ENCODE measurements at places on chromosomes 7 and 10.

- DNase-seq, result no peak
Observed at GRCh38 chr7:26493737-26494428, 202.2 kb downstream of the SNX10 start.

- peak; percentile 51 for DNase-seq
Observed at GRCh38 chr7:40232242-40232893, 97.6 kb downstream of the SUGCT start.

DNA sequence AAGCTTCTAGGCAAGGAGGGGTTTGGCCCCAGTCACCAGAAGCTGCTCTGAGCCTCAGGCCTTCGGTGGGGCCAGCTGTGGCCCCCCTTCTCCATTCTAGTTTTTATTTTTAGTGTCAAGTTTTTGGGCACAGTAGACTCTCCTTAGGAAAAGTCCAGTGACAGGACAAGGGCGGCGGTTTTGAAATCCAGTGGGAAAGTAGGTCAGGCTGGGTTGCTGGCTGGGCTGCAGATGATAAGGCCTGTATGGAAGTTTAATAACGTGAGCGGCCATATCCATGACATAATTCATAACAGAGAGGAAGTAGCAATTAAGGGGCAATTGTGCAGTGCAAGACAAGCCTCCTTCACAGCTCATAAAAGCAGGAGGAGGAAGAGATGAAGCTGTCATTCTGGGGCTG, 87.1 kb upstream of the ZNF716 start:
- no peak for DNase-seq

DNA sequence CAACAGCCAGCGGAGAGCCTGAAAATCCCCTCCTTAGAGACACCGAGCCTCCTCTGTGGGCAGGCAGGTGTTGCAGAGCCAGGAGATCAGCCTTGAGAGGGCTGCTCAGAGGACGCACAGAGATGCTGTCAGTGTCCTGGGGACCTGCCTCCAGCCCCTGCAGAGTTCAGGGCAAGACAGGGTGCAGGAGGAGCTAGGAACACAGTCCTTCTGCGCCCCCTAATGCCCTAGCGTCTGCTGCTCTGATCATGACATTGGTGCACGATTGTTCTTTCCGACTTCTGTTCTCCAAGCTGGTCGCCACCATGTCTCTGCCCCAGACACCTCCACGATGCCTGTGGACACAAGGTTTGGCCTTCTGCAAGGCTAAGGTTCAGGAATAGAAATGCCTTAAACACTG, 613.7 kb upstream of the MKI67 start:
- no peak for DNase-seq

DNA sequence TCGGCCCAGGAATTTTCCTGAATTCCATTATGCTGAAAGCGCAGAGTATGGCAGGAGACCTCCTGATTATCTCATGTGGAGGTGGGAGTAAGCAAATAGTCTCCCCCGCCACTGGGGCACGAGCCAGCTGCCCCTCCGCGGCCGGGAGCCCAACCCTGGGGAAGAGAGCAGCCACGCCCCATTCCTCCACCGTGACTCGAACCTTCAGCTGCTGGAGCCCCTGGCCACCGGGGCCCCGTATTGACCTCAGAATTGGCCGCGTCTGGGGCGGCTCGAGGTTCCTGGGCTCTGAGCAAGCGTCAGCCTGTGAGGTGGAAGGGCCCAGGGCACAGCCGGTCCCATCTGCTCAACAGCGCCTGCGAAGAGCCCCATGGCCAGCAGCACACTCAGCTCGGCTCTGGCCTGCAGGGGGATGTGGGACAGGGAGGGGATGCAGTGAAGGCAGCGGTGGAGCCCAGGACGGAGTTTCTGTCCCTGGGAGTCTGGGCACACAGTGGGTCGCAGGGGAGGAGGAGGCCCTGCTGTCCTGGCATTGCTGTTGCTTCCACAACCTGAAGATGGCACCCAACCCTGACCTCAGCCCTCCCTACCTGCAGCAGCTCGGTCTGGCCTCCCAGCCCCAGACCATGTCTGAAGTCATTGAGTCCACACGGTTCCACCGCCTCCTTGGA, 97.8 kb downstream of the CHST15 start:
- DNase-seq, result peak; percentile 34

GRCh38 chr7:7175075-7175695, 7.2 kb upstream of the C1GALT1 start:
- no peak for DNase-seq

- no peak for DNase-seq
Observed at GRCh38 chr7:117470777-117471176, 9.0 kb upstream of the CFTR start.

- no peak for DNase-seq
Observed at GRCh38 chr10:132616170-132616995, 78.8 kb downstream of the INPP5A start.

- no peak for DNase-seq
Observed at GRCh38 chr10:21744223-21744622, 210.2 kb downstream of the MLLT10 start.

DNA sequence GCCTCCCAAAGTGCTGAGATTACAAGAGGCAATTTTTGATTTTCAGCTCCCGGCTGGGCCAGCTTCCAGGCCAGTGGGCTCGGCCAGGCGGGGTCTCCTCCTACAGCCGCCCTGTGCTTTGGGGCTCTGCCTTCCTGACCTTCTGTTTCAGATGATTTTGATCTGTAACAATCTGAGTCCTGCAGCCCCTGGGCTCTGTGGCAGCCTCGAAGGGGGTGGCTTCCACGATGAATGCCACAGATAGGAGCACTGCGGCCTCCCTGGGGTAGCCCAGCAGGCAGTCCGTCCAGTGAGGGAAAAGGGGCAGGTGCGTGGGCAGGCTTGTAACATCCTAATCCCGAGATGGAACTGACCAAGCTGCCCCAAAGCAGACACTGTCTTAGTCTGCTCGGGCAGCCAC, 177.5 kb downstream of the DNAJB6 start:
- DNase-seq, result no peak

- DNase-seq, result no peak
Observed at GRCh38 chr10:80443531-80443974, 10.6 kb upstream of the TSPAN14 start.

DNA sequence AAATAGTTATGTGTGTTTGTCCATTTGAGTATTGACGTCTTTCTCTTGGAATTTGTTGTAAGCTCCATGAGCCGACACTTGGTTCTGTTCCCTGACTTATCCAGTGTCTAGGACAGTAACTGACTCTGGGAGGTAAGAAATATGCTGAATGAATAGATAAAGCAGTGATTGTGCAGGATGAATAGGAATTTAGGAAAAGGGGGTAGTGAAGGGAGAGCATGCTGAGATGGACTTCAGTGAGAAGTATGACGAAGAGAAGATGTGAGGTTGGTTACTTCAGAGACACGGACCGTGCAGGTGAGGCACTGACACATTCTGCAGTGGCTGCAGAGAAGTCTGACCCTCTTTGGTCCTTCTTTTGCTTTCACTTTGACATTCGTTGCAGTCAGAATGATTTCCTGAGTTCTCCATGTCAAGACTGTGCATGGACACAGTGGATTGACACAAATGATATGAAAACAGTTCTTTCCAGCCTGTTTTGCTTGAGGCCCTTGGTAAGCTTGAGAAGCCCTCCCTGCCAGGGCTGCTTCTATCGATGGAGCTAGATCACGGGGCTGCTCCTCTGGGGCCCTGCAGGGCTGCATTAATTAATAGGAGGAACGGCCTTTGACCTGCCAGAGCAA, 261.5 kb upstream of the SORCS1 start:
- no peak for DNase-seq

DNA sequence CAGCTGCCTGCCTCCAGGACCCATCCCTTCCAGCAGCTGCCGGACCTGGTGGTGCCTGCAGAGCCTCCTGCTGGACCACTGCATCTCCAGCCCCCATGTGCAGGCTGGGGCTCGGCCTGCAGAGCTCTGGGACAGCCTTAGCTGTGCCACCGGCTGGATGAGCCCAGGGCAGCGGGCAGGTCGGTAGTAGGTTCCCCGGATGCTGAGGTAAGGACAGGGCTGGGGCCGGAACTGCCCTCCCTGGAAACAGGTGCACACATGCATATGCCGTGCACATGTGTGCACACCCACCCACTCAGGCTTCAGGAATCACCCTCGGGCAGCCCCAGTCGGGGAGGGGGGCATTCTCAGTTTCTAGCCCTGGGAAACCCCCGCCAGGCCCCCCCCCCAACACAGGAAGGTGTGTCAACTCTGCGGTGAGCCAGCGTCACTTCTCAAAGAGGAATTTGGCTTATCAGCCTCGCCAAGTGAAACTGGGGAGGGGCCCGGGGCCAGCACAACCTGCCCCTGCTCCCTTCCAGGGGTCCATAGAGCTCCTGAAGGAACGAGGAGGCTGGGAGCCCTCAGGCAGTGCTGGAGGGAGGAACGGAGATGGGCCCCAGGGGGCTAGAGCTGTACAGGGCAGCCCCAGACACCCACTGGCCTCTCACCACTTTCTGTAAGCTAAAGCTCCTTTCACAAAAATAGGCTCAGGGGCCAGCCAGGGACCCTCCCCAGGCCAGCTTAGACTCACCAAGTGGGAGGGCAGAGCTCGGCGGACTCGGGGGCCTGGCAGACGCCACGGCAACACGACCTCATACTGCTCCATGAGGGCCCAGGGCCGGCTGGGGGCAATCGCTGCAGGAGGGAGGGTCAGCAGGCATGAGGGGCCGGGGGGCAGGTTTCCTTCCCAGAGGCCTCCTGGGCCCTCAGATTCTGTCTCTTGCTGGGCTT, 1.7 kb downstream of the ADAM8 start:
- no peak for DNase-seq

- no peak for DNase-seq
Observed at GRCh38 chr10:641149-642010, 48.1 kb downstream of the DIP2C start.

- no peak for DNase-seq
Observed at GRCh38 chr7:99844328-99844727, 16.5 kb downstream of the CYP3A43 start.

DNA sequence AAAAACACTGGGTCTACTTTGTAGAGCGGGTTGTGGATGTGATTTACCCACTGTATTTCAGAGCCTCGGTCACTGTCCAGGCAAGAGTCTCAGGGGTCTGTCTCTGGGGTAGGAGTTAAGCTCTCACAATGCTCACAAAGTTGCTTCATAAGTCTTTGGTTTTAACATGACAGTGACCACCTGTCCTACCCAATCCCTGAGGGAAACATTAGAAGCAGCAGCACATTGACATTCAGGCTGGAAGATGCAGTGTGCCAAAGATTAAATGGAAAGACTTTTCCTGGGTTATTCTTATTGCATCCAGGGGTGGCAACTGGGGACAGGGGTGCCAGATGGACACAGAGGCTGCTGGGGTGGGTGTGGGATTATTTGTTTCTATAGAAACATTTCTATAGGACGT, 330.0 kb downstream of the RNLS start:
- DNase-seq, result no peak

- DNase-seq, result peak; percentile 41
Observed at GRCh38 chr10:44873160-44873559, 38.0 kb upstream of the TMEM72 start.

- no peak for DNase-seq
Observed at GRCh38 chr10:11473128-11473760, 138.2 kb downstream of the USP6NL start.

- DNase-seq, result no peak
Observed at GRCh38 chr7:92837000-92837749, 802 bp upstream of the CDK6 start.

GRCh38 chr10:17993361-17993760, 41.6 kb downstream of the SLC39A12 start:
- DNase-seq, result no peak

GRCh38 chr10:22318772-22319171, 2.1 kb upstream of the BMI1 start:
- no peak for DNase-seq

GRCh38 chr10:32326680-32327363, 20.1 kb downstream of the EPC1 start:
- DNase-seq, result no peak

GRCh38 chr7:47570649-47571050, 11.3 kb downstream of the TNS3 start:
- no peak for DNase-seq

DNA sequence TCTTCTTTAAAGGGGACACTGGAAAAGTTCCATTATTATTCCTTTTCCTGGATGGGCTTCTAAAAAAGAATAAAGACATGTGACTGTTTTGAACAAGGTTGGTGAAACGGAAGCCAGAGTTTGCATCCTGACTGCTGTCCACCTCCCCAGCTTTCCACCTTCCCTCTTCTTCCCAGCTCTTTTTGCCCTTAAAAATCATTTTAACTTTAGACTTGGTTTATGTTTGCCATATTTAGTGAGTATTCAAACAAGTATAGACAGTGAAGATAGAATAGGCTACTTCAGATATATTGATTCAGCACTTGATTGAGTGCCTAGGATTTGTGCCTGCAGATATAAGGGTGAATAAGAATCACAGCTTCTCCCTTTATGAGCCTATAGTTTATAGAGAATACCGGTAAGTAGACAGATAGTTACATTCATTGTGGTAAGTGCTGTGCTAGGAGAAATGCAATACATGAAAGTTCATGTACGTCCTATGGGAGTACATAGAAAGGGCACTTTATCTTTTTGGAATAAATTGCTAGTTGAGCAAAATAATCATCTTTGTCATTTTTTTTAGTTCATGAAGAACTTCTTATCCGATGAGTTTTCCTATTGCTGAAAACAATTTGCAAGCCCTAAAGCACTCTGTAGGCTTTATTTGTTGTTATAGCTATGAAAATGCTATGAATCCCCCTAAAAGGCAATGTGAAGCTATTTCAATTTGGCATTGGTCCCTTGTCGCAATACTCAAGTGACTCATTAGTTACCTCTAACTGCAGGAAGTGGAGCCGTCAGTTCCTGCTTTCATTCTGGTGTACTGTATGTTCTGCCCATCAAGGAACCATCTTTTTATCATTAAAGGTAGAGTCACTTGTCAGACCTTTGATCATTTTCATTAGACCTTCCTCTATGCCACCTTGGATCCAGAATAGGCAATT, 57.2 kb upstream of the STRIP2 start:
- DNase-seq, result peak; percentile 29

GRCh38 chr7:105016068-105016708, 2.2 kb downstream of the KMT2E start:
- DNase-seq, result no peak

DNA sequence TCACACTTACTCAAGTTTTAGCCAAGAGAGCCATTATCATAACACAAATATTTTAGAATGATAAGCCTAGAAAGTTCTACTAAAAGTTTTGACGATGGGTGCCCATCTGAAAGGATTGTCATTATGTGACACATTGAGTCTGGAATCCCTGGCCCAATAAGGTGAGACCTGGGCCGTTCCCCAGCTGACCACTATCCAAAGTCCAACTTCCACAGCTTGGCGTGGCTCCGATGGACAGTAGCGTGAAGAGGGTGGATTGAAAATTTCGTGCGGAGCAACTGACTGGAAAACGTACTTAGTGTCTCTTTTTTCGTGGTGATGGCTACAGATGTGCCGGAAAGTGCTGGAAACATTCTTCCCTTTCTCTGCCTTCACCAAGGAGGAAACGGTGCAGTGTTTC, 439.0 kb upstream of the ZMIZ1 start:
- DNase-seq, result no peak

DNA sequence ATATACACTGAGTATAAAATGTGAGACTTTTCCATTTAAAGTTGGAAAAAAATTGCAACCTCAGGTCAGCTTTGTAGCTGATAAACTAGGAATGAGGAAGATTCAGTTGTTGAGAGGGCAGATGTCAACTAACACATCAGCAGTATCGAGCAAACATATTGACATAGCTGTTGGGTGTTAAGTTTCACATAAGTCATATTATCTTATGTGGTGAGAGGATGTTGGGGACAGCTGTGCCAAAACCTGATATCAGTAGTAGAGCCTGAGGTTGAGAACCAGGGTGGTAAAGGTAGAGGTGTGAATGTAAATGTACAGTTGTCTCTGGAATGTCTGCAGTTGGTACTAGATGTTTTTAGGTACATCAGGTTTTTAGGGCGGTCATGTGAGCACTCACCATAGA, 5.0 kb downstream of the ZRANB1 start:
- no peak for DNase-seq
